ENCODE measurements at places on chromosomes 6 and 20.

DNA sequence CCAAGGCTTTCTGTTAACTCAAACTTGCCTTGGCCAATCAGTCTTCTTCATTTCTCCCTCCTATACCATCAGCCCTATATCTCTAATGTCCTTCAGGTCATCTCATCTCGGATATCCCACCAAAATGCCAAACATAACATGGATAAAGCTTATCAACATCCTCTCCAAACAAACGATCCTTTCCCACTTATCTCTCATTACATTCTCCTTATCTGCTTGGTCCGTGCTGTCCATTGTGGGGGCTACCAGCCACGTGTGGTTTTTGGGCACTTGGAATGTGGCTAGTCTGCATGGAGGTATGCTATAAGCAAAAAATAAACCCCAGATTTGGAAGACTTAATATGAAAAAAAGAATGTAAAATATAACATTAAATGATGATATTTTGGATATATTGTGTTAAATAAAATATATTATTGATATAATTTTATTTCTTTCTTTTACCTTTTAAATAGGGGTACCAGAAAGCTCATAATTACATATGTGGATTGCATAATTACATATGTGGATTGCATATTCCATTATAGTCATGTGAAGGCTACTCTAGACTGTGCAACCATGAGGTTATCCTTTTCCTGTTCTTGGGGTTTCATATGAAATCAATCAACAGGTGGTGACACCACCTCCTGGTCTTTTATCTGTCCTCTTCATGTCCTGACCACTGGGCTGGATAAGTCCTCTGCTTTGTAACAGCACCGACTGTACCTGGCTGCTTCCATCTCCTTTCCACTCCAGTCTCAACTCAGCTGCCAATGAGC lies 123.0 kb downstream of the CD83 start:
- no peak for DNase-seq

DNA sequence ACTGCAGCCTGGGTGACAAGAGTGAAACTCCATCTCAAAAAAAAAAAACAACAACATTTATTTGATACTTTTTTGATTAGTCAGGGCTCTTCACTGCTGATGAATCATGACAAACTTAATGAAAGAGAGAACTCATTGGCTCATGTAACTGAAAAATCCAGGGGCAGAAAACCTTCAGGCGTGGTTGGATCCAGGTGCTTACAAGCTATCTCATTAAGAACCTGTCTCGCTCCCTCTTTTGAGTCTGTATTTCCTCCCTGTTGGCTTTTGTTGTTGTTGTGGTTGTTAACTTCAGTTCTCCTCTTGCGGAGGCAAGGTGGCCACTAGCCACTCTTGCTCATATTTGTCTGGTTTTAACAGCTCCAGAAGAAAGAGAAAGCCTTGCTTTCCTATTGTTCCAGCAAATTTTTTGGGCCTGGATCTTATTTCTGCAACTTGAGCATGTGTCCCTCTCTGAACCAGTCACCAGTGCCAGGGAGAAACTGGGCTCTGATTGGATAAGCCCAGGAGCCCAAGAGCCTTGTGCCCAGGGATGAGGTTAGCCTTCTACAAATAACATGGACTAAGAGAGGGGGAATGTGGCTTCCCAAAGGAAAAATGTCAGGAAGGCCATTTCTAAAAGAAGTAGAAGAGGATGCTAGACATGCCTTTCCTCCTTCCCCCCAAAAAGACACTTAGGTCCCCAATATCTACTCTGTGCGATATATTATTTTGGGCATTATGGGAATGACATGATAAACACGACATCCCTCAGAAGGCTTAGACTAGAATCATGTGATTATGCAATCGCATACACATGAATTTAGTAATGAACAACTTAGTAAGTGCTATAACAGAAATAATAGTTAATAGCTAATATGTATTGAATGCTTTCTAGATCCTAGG lies 64.5 kb downstream of the PHACTR2 start:
- DNase-seq = no peak

DNA sequence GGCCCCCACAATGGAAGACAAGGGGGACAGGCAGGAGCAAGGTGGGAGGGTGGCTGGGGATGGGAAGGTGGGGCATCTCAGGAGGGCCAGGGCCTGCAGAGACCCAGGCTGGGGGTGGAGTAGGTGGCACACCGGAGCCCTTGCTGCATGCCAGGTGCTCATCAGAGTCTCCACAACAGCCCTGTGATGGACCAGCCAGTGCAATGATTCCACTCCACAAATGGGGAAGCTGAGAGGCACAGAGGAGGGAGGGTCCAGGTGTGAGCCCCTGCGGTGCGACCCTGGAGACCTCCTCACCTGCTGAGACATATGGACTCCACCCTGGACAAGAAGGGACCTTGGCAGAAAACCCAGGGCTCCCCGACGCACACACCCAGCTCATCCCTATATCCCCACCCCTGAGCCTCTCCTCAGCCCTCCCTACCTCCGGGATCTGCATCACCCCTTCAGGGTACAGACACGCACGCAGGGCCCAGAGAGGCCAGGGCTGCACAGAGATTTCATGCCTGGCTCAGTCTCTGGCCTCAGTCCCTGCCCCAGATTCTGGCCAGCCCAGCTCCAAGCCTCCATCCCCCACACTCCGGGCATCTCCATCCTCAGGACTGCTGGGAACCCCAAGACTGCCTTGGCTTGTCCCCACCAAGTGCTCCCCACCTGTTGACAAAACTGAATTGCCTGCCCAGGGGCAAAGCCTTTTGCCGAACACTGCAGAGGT lies 7.1 kb upstream of the GRM4 start:
- no peak for DNase-seq

DNA sequence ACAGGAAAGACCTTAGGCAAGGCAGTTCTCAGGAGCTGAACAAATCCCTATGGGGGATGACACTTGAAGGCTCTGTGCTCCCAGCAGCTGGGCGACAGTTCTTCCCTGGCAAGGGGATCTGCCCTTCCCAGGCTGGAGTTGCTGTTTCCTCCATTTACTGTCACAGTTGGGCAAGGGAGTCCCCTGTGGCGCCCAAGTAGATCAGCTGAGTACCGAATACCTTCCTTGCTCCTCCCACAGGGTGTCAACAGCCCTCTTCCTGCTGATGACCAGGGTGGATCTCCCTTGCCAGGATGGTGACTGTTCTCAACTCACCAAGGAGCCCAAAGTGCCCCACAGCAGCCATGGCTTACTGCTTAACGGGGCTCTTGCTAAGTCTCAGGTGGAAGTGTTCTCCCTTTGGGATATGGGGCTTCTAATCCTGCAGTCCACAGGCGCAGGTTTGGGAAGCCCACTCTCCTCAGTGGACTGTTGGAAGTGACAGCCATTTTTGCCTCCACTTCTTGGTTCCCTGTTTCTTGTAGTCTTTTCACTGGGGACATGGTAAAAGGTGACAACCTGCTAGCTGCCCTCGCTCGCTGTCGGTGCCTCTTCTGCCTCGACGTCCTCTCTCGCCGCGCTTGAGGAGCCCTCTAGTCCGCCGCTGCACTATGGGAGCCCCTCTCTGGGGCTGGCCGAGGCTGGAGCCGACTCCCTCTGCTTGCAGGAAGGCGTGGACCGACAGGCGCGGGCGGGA lies 5.7 kb upstream of the PSMG4 start:
- DNase-seq = no peak

- no peak for DNase-seq
Measured at GRCh38 chr6:90356012-90356421, 59.4 kb upstream of the BACH2 start.

DNA sequence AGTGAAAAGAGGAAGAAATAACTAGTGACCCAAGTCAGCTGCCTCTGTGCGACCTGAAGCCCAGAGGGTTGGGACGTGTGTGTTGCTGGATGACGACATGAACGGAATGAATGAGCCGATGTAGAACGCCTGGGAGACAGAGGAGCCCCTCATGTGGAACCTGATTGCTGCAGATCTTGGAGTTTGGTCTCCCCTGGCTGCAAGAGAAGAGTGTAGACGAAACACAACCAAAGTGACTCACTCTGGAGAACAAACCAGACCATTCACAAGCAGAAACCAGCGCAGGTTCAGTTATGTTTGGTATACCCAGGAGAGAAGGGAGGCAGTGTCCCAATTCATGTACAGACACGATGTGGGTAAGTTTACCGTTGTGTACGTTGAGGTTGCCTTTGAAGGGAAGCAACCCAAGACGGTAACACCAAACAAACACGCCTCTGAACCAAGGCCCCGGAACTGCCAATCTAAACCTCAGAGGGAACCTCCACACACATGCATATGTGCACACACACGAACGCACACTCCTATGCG lies 265.9 kb downstream of the BMP7 start:
- DNase-seq = no peak

- DNase-seq = no peak
Measured at GRCh38 chr20:23671479-23671878, 17.4 kb downstream of the CST4 start.

DNA sequence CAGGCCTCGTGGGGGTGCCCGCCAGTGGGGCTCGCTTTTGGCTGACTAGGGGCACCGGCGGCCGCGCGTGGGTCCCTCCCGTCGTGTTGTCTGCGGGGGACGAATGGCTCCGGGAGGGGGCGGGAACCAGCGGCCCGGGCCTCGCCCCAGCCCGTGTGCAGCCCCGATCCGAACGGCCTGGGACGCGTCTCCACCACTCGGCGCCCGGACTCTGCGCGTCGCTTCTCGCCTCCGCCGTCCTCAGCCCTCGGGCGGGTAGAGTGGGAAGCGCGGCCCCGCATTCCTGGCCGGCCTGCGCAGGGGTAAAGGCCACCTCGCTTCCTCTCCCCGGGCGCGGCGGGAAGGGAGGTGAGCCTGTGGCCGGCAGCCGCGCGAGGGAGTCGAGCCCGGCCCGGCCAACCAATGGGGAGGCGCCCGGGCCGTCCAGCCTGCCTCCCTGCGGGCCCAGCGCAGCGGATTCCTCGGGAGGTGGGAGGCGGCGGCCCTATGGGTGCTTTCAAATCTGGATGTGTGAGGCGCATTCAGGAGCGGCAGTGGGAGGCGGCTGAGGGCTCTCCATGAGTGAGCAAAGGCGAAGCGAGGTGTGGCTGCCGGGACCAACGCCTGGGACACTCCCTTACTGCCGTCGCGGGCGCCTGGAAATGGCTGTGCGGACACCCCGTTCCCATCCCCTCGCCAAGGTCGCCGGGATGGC lies 1.1 kb upstream of the ZBTB46 start:
- DNase-seq = no peak

DNA sequence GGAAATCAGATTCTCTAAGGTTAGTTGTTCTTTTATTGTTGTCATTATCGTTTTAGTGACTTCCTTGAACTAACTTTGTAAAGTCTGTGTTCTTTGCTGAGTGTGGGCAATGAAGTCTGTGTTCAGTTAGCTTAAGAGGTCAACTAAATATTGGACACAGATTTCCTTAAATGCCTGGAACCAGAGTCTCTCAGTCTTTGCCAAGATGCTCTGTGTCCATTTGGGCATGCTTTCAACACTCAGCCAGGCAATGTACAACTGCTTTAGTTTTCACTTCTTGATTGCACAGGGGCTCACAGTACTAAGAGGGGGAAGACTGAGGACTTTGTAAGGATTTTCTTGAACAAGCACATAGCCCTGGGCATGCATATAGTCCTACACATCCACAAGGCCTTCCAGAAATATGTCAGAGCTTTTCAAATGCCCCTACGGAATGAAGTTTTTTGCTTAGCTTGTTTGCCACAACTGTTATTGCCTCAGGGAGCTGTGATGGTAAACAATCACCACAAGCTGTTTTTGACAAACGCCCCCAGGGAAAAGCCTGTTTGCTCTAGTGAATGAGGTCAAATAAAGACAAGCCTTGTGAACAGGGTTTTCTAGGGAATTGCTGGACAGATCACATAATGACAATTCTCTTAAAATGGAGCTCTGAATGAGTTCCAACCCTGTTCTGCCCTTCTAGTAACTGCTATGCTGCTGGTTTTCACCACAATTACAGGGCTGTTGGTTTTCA lies 82.5 kb downstream of the B3GAT2 start:
- DNase-seq = no peak

- peak; percentile 25 for DNase-seq
Measured at GRCh38 chr6:42269553-42269952, 51.9 kb upstream of the MRPS10 start.

- peak; percentile 46 for DNase-seq
Measured at GRCh38 chr6:18343741-18344140, 43.4 kb upstream of the RNF144B start.

DNA sequence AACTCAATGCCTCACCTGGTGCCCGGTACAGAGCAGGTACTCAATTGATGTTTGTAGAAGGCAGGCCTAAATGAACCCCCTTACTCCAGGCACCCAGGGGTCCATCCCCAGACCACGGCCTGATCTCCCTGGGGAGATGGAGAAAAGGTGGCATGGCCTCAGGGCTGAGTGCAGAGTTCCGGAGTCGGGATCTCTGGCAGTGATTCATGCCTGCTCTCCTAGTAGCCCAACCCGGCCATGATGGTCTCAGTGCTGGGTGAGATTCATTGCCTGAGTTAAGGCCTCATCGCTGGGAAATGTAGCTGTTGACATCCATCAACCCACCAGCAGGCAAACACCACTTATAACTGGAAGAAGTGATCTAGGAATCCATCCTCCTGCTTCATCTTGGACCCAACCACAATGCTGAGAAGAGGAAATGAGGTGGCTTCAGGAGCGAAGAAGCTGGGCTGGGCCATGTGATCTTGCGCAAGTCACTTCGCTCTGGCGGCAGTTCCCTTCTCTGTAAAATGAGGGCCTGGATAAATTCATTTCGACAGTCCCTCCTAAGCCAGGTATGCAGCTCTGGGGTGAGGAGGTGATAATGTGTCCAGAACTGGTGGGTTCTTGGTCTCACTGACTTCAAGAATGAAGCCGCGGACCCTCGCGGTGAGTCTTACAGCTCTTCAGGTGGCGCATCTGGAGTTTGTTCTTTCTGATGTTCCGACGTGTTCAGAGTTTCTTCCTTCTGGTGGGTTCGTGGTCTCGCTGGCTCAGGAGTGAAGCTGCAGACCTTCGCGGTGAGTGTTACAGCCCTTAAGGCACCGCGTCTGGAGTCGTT lies 24.7 kb downstream of the ETV7 start:
- DNase-seq = no peak

DNA sequence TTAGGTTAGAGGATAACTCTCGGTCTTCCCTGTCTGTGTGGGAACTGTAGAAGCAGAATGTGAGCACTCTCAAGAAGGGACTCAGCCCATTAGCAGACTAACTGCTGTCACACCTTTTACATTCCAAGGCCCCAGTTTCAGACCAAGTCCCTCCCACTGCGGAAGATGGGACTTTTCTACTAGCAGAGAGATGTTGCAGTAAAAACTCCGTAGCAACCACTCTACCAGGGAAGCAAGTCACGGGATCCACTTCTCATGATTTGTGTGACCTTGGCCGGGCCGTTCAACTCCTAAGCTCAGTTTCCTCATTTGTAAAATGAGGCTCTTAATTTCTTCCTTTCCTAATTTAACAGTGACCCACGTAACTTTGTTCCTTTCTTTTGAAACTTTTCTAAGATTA lies 77.1 kb upstream of the SLC4A11 start:
- DNase-seq = no peak

GRCh38 chr6:147707524-147707923 lies 199.0 kb downstream of the SAMD5 start:
- no peak for DNase-seq
